ENCODE measurements at places on chromosomes 1 and 21.
A peak's percentile ranks its signal among the peaks of the same experiment; 100 is the strongest.

- no peak for DNase-seq
Measured at GRCh38 chr1:230426246-230427093, at the start of gene PGBD5. Gene PGBD5 (minus strand): TSS chr1:230426332. CDS start chr1:230425928, 404 bp downstream.

DNA sequence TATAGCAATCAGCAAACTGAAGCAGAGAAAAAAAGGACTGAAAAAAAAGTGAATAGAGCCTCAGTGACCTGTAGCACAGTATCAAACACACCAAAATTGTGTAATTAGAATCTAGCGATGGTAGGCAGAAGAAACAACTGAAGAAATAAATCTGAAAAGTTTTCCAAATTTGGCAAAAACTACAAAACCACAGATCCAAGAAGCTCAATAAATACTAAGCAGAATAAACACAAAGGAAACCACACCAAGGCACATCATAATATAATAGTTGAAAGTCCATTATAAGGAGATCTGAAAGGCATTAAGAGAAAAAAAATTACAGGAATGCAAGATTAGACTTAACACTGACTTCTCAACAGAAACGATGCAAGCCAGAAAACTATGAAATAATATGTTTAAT is 7.1 kb upstream of the IL12RB2 start:
- DNase-seq = no peak

GRCh38 chr1:110033421-110033820 is 1.0 kb upstream of the STRIP1 start:
- no peak for DNase-seq

DNA sequence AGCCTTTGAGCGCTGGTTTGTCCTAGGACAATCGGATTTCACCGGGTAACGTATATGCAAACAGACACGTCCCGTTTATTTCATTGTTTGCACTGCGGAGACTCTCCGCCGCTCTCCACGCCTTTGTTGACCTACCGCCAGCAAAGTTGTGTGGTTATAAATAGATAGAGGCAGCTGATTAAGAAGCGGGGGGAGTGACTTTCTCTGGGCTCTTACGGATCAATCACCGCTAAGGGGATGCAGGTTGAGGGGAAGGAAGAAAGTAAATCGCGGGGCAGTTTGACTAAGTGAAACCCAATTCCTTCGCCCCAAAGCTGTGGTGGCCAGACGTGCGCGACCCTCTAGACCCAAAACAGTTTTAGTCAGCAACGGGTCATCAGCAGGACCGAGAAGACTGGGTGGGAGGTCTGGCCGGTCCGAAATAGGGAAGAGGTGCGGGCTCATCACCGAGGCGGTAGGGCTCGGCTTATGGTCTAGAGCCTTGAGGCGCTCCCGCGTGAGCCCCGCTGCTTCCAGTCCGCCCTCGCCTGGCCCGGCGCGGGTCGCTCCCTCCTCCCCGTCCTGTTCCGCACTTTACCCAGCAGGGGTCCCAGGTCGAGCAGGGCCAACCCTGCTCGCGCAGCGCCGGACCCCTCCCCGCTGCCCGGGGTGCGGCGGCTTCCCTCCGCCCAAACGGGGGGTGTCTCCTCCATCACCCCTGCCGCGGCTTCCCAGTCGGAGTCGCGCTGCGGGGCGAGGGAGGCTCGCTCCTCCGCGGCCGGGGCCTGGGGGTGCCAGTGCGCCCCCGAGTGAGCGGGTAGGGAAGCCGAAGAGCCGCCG is 120.8 kb upstream of the RRP15 start:
- no peak for DNase-seq

DNA sequence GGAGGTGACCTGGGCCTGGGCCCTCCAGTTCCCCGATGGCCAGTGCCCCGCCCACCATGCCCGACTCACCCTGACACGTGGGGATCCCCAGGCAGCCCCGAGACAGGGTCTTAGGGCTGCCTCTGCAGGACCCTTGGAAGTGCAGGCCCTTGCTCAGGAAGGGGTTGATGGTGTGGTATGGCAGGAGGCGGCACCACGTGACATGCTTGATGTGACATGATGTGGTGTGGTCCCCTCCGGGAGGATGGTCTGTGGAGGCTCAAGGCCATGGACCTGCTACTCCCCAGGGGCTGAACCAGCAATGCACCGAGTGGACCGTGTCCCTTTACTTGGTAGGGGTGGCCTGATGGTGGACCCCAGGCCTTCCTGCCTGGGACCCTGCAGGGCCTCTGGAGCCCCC is 21.9 kb upstream of the PLCH2 start:
- DNase-seq = no peak

GRCh38 chr1:147904726-147905125 is 2.1 kb downstream of the GJA8 start:
- no peak for DNase-seq

- DNase-seq = no peak
Measured at GRCh38 chr1:173173388-173173787, 33.7 kb downstream of the TNFSF4 start.

DNA sequence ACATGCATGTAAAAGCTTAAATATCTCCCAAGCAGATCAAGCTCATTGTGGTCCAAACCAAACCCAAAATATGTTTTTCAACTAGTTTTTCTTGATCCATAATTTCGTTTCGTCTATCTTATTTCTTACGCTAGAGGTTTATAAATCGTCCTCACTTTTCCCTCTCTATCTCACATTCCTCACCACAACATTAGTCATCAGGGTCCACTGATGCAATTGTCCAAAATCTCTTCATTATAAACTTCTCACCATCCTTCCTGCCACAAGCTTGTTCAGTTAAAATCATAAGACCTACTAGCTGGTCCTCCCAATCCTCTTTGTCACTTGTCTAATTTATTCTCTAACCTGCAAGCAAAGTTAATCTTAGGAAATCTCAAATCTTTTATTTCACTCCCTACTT is 173.0 kb upstream of the PALMD start:
- DNase-seq = no peak

- DNase-seq = no peak
Measured at GRCh38 chr1:241985787-241986186, 13.1 kb downstream of the MAP1LC3C start.

GRCh38 chr1:197145446-197146024 is 934 bp downstream of the ASPM start:
- DNase-seq = no peak

- no peak for DNase-seq
Measured at GRCh38 chr21:15774590-15774989, 44.8 kb downstream of the USP25 start.

- no peak for DNase-seq
Measured at GRCh38 chr1:165799387-165799786, 28.0 kb upstream of the UCK2 start.

DNA sequence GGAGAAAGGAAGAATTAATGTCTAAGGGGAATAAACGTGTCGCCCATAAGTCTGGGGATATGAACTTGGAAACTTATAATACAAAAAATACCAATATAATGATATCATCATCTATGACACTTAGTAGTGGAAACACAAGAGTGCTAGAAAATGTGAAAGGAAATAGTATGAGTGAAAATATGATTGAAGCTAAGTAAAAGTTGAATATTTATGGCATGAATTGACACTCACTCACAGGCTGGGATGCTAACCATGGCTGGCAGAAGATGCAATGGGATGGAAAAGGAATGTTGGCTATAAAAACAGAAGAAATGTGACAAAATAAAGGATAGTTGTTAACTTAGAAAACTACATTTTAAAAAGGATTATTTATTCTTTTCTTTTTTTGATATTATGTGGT is 120.1 kb downstream of the XPR1 start:
- no peak for DNase-seq

DNA sequence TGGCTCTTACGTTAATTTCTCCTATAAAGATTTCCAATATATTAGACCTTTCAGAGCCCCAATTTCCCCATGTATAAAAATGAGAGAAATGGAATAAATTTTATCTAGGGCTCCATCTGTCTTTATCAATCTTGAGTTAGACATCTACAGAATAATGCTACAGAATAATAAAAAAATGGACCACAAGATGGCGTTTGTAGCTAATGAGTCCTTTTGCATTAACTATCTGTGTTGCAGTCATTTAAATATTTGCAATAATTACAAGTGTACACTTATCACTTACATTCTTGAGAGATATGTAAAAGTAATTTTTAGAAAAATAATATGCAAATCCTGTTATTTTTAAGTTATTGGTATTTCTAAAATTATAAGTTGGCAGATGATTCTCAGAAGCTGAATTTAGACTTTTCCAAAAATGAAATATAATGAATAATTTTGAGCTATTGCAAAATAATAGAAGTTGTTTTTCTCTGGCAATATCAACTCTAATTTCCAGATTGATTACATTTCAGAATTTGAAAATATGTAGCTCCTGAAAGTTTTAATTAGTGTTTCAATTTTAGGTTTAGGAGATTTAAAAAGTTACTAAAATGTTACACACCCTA is 87.7 kb downstream of the SNX7 start:
- DNase-seq = no peak

- DNase-seq = no peak
Measured at GRCh38 chr1:14610761-14611160, 12.3 kb downstream of the KAZN start.

GRCh38 chr1:5012249-5012648 is 357.8 kb downstream of the AJAP1 start:
- DNase-seq = no peak

DNA sequence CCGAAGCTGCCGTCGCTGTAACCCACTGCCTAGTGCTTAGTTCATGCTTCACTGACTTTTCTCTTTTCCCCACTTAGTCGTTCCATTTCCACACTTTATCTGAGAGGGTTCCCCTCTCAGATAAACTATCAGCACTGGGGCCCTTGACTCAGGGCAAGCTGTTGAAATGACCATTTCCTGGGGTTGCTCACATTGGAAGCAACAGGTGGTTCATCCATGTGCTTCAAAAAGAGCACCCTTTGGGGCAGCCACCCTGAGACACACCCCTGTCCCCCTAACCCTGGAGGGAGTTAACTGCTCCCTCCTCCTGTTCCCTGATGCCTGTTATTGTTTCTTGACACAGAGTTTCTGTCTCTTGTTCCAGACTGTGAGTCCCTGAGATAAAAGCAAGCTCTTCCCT is 107.2 kb downstream of the PTPRU start:
- DNase-seq = no peak

GRCh38 chr1:53090227-53091147 is 28.5 kb downstream of the PODN start:
- no peak for DNase-seq

DNA sequence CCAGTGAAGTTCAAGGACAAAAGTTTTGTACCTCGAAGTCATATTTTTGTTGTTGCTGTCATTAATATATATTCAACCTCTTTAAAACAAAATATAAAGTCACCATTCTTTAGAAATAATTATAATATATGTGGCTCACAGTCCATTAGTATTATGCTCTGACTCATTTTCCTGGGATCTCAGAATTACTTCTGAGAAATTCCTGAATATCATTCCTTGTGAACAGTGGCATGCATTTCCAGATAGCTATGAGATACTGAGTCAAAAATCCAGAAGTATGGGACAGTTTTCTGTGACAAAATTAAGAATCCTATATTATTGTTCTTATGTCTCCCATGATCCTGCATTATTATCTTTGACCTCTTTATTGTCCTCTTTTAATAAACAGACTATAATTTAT is 13.8 kb upstream of the RGS21 start:
- DNase-seq = no peak

GRCh38 chr1:171515299-171515698 is 30.0 kb downstream of the PRRC2C start:
- no peak for DNase-seq

GRCh38 chr1:21518774-21519455 is 9.7 kb downstream of the ALPL start:
- DNase-seq = no peak

DNA sequence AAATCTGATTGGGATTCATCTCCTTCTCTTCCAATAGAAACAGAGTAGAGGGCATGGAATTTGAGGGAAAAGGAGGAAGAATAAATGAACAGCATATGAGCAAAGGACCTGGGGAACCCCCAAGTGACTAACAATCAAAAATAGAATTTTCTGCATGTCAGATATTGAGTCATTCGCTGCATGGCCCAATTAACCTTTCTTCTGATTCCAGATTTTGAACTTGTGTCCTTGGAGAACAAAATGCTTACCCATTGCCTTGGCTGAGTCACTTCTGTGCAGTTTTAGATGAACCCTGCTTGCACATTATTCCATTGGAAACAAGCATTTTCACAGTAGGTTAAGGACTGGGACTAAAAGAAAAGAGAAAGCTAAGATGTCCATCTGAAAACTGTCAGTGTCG is 390.5 kb downstream of the ST6GALNAC3 start:
- DNase-seq = no peak

DNA sequence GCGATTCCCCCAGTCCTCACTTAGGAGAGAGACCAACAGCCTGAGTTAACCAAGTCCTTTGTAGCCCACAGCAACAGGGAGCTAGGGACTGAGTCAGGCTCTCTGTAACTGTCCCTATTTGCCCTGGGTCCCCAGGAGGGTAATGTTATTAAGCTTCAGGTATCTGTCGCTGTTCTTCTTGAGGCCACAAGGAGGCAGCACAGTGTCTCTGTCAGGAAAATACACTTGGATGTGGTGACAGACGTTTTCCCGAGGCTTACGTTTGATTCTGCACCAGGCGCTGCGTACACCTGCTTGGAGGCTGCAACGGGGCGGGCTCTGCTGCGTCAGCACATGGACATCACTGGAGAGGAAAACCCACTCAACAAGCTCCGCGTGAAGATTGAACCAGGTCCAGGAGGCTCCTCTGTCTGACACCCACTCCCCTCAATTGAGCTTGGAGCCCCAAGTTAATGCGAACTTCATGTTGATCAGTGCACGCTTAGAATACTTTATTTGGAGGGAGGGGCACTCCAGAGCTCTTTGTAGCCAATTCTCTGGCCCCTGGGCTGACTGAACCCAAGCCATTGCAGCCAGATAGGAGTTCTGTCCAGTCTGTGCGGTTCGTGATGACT is 10.7 kb upstream of the ELF3 start:
- DNase-seq = no peak

DNA sequence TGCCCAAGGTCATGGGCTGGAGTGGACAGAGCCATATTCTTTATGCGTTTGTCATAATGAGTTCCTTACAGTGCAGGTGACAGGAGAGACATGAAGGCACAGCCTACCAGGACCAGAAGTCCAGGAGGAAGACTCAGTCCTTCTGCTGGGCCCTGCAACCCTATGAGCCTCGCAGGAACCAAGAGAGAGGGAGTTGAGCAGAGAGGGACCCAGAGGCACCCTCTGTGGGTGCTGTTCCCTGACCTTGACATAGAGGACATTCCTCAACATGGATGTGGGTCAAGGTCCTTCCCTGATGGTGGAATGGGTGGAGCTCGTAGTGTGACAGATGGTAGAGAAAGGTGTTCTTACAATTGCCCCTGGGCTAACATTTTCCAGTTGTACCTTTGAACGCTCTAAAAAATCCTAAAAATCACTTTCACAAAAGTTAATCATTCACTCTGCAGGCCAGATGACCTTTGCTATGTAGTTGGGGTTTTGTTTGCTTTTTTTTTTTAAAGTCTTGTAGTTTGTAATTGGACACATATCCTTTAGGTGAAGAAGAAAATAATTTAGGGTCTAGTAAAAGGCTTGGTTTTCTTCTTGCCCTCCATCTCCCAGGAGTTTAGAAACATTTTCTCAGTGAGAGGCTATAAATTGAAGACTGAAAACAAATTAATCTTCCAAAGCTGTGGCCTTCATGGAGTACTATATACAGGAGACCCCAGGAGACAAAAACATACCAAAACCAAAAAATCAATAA is 41.9 kb downstream of the MAB21L3 start:
- DNase-seq = no peak

- DNase-seq = no peak
Measured at GRCh38 chr1:66752000-66752592, at the start of gene DYNLT5. Gene DYNLT5 (plus strand): TSS chr1:66752459. CDS start chr1:66754659, 2,200 bp downstream.

GRCh38 chr1:206470692-206471414 is 577 bp downstream of the IKBKE start:
- DNase-seq = peak; percentile 49

Data from AG04450 (cell line).